Stimulated activated CD4-positive, alpha-beta T cell treated with anti-CD3 and anti-CD28 coated beads, TNF-alpha, amount 100 ng/mL, for 1 hour (primary cell): ENCODE measurements at places on chromosomes 2 and 18.

- no peak for DNase-seq
Measured at GRCh38 chr2:127084611-127085316, 22.2 kb downstream of the BIN1 start.

GRCh38 chr2:105489168-105489878 lies 90.5 kb upstream of the FHL2 start:
- no peak for DNase-seq

DNA sequence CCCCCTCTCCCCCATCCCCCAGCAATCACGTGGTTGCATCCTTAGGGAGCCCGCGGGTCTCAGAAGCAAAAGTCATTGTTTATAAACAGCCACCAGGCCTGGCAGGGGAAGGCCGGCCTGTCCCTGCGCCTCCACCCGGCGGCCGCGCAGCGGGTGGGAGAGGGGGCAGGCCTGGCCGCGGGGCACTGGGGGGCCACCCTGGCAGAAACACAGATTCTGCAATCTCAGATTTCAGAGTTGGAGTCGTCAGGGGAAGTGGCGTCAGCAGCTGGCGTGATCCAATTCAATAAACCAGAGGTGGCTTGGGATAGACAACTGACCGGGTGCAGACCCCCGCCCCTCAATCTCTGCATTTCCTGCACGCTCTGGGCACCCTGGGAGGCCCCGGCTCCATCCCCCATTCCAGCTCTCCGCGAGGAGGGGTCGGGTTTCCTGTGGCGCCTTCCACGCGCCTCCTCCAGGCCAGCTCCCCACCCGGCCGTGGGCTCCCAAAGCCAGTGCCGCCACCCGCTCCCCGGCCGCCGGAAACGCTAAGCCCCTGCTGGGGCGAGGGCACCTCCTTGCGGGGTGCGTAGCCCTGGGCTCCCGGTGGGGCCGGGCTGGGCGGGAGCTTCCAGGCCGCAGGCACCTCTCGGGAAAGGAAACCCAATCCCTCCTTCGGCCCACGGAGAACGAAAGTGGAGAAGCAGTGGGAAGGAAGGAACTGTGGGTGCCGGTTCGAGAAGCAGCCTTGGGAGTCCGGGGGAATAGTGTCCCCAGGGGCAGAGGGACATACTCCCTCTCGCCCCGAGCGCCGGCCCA lies 1.1 kb downstream of the BIN1 start:
- DNase-seq, result no peak

- no peak for DNase-seq
Measured at GRCh38 chr2:188983427-188984064, 9.4 kb downstream of the COL3A1 start.

DNA sequence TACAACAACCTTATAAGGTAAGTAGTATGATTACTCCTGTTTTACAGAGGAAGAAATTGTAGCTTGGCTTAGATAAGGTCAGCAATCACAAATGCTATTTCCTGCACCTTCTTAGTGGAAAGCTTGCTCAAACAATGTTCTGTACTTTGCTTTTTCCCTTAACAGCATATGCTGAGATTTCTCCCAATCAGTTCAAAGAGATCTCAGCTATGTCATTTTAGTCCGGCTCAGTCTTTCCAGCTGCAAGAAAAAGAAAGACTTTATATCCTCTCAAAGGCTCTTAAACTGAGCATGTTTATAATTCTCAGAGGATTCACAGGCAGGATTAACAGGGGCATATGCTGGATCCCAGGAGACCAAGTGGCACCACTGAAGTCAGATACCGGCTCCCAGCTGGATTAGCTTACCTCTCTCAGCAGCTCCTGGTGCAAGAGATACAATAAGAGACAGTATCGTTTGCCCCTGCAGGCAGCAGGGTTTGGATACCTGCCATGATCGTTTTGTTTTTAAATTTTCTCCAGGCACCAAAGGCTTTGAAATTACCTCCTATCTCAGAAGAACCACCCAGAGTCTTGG lies 29.5 kb downstream of the KIAA2012 start:
- DNase-seq, result no peak

DNA sequence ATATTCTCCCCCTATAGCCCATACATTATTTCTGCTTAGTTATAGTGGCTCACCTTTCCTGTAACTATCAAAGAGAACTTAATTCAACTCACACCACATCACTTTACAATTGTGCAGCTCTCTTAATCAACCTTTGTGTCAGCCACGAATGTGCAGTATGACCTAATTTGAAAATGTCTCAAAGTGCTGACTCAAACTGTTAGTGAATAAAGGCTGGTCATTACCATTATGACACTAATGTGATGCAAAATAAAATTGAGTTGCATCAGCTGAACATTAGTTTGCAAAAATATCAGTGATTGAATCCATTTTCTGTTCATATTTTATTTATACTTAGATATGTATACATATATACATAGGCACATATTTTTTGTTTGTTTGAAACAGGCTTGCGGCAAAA lies 251.8 kb downstream of the MEIS1 start:
- DNase-seq, result no peak

GRCh38 chr18:67651438-67651837 lies 134.9 kb upstream of the DSEL start:
- no peak for DNase-seq

DNA sequence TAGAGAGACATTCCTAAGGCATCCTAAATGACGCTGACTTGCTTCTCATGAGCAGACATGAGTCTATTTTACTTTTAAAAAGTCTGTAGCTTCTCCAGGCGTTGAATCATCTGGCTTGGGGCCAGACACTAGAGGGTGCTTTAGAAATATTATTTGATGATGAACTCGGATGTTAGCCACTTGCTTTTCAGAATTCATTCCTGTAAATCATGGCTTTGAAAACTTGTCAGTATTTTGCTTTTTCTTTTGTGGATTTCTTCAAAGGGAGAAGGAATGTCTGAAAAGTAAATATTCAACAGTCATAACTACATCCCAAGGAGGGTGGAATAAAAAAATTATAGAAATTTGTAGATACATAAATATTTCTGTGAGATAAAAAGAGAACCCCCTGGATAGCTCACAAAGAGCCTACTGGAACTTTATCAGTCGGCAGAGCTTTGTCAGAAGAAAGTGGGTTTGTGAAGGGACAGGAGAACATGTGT lies 370.8 kb downstream of the OSR1 start:
- DNase-seq, result no peak

GRCh38 chr2:46096260-46096659 lies 200.9 kb upstream of the EPAS1 start:
- DNase-seq, result no peak

DNA sequence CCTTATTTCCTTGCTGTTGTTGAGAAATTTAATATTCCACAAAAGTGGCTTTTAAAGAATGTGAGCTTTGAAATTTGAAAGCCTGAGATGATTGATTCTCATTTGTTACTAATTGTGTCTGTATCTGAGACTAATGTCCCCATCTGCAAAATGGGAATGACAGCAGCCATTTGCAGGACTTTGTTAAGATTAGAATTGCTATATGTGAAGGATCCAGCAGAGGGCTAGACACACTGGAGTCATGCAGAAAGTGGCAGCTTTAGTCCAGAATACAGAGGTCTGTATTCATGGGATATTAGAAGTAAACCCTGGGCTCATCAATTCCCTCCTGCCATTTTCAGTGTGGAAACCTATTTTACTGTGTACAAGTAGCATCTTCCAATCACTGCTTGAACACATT lies 296.5 kb upstream of the GYPC start:
- DNase-seq, result no peak

- DNase-seq, result no peak
Measured at GRCh38 chr2:201798252-201798913, 8.0 kb upstream of the CDK15 start.

- DNase-seq, result no peak
Measured at GRCh38 chr2:105537920-105538319, 139.1 kb upstream of the FHL2 start.

GRCh38 chr18:52648201-52648600 lies 308.2 kb downstream of the DCC start:
- no peak for DNase-seq

DNA sequence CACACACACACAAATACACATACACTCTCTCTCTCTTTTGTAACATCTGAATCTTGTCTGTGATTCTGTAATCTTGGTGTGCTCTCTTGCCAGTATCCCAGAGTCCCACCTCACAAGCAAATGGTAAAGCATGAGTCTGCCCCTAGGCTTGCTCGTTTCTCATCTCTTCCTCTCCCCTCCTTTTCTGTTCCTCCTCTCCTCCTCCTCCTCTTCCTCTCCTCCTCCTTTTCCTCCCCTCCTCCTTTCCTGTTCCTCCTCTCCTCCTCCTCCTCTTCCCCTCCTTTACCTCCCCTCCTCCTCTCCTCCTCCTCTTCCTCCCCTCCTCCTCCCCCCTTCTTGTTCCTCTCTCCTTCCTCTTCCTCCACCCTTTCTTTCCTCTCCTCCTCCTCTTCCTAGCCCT lies 59.0 kb downstream of the TNFRSF11A start:
- no peak for DNase-seq

DNA sequence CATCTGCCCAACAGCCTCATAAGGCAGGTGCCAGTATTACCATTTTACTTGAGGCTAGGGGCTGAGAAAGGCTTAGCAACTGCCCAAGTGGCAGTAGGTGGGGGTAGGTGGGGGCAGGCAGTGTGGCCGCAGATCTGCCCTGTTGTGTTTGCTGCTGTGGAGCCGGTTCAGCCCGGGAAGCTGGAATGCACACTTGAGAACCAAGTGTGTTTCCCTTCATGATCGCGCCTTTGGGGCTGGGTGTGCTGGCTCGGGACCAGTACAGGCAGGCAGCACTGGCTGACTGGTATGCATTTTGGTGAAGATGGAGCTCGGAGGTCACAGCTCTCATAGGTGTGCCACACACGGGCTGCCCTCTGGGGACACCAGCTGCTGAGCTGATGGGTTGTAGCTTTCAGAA lies 85.1 kb downstream of the CABLES1 start:
- DNase-seq, result no peak

GRCh38 chr2:195343540-195343939 lies 313.5 kb upstream of the SLC39A10 start:
- no peak for DNase-seq
